Endothelial cell (in vitro differentiated cells): ENCODE measurements at places on chromosomes 12 and 14. TPM values are rescaled to one million over a fixed set of nuclear protein-coding genes. Genes with fewer than 3 reads are reported as not detected.

Gene PUS7L
- total RNA-seq, result 15.4 TPM

GRCh38 chr14:68719634-68720384 lies 73.1 kb downstream of the ZFP36L1 start:
- peaks cover 22% of the 10 kb centered on the region for H3K4me1 ChIP-seq
- H3K4me3 ChIP-seq, result no peak overlapping the region
- no peak overlapping the region for H3K27ac ChIP-seq
- no peaks in the 10 kb centered on the region for H3K36me3 ChIP-seq
- no peaks in the 10 kb centered on the region for H3K27me3 ChIP-seq

GRCh38 chr12:124194893-124195566 lies 99.9 kb upstream of the RFLNA start:
- no peak overlapping the region for H3K27ac ChIP-seq
- H3K4me1 ChIP-seq, result peaks cover 2% of the 10 kb centered on the region
- no peak overlapping the region for H3K4me3 ChIP-seq
- H3K27me3 ChIP-seq, result no peaks in the 10 kb centered on the region

Gene OAS2
- total RNA-seq, result 0.41 TPM

DNA sequence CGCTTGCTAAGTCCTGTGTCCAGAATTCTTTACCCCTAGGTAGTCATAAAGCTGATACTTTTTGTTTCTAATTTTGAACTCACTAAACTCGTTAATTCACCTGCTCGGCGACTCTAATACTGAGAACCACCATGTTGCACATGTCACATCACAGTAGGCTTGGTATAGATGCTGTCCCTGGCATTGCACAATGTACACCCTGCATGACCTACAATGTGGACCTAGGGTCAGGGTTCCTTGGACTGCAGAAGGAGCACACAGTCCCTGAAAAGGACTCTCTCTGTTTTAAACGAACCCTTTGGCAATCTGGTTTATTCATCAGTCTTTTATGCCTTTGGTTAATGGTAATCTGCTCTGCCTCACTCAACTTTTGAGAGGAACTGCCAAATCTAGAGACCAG lies 272.4 kb downstream of the FOXN3 start:
- no peak for DNase-seq
- no peaks in the 10 kb centered on the region for H3K36me3 ChIP-seq
- H3K4me1 ChIP-seq, result no peaks in the 10 kb centered on the region
- H3K27me3 ChIP-seq, result peaks cover 7% of the 10 kb centered on the region
- no peak overlapping the region for H3K27ac ChIP-seq

GRCh38 chr12:104591257-104591885 lies 134.6 kb downstream of the CHST11 start:
- no peak overlapping the region for H3K4me3 ChIP-seq
- H3K27me3 ChIP-seq, result peaks cover 7% of the 10 kb centered on the region
- no peaks in the 10 kb centered on the region for H3K36me3 ChIP-seq
- H3K27ac ChIP-seq, result no peak overlapping the region
- no peaks in the 10 kb centered on the region for H3K4me1 ChIP-seq
